ENCODE measurements at places on chromosomes 12 and 14. TPM values are rescaled to one million over a fixed set of nuclear protein-coding genes. Genes with fewer than 3 reads are reported as not detected.

LRFN5 gene
- total RNA-seq: 12.0 TPM

POLE2 gene
- total RNA-seq: 15.1 TPM

GALNT9 gene
- 0.52 TPM for total RNA-seq

PIK3C2G gene
- total RNA-seq: 0.52 TPM

FERMT2 gene
- 98.6 TPM for total RNA-seq

STXBP6 gene
- total RNA-seq: 17.7 TPM

WNT1 gene
- total RNA-seq: not detected

KLHDC1 gene
- 20.9 TPM for total RNA-seq

KRT3 gene
- not detected for total RNA-seq

SLC17A8 gene
- under 0.01 TPM for total RNA-seq

PLA2G1B gene
- not detected for total RNA-seq

SOAT2 gene
- under 0.01 TPM for total RNA-seq

ZDHHC22 gene
- total RNA-seq: 0.52 TPM

RIMBP2 gene
- total RNA-seq: 2.6 TPM

NR4A1 gene
- total RNA-seq: 24.5 TPM

ITGB7 gene
- 1.6 TPM for total RNA-seq

BRF1 gene
- total RNA-seq: 38.1 TPM

NFE2 gene
- 5.2 TPM for total RNA-seq

SMIM41 gene
- not detected for total RNA-seq

TOMM20L gene
- total RNA-seq: not detected

C12orf54 gene
- total RNA-seq: not detected

NEUROD4 gene
- total RNA-seq: not detected

SIX4 gene
- 11.0 TPM for total RNA-seq

SIX1 gene
- 45.4 TPM for total RNA-seq

IKBIP gene
- 11.5 TPM for total RNA-seq

CEBPE gene
- total RNA-seq: under 0.01 TPM

ANKS1B gene
- total RNA-seq: 10.4 TPM

CLEC1B gene
- not detected for total RNA-seq

RGS6 gene
- 5.2 TPM for total RNA-seq

SLC39A5 gene
- total RNA-seq: not detected

SYCP3 gene
- not detected for total RNA-seq

TMEM63C gene
- 3.1 TPM for total RNA-seq

LIN7A gene
- total RNA-seq: 1.6 TPM

KRT72 gene
- total RNA-seq: not detected

ESR2 gene
- total RNA-seq: 1.0 TPM

NPC2 gene
- total RNA-seq: 104 TPM

MYH6 gene
- total RNA-seq: 2.1 TPM

TAS2R43 gene
- total RNA-seq: 11.5 TPM

SERPINA12 gene
- total RNA-seq: not detected

CLEC2B gene
- total RNA-seq: 2.6 TPM

TAS2R30 gene
- total RNA-seq: 12.5 TPM

All from skeletal muscle tissue (tissue), 5 donors.